ENCODE measurements at places on chromosomes 4 and X.

GRCh38 chrX:76148753-76149152, 24.1 kb upstream of the PBDC1 start:
- peak; percentile 7 for DNase-seq

GRCh38 chrX:65997978-65998717, 41.7 kb downstream of the VSIG4 start:
- no peak for DNase-seq

DNA sequence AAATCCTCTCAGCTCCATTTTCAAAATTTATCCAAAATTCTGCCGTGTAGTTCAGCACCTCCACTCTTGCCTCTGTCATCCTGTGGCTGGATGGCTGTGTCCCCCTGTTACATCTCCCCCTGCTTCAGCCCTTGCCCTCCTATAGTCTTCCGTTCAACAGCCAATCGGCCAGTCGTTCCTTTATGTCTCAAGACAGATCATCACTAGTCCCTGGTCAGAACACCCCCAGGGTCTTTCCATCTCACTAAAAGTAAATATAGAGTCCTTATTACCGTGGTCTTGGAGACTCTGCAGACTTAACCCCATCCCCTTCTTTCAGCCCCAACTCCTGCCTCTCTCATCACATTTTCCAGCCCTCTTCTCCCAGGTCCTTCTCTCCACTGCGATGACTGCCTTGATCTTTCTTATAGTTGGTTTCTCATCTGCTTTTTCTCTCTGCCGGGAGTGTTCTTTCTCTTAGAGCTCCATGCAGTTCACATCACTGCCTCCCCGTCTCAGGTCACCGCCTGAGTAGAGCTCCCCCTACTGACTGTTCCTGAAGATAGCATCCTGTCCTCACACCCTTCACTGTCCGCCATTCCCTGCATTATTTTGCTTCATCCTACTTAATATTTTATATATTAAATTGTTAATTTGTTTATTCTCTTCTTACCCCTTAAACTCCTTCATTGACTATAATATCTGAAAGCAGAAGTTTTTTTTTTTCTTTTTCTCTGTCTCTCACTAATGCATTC, 736.9 kb upstream of the MAGEB2 start:
- DNase-seq = peak; percentile 64

DNA sequence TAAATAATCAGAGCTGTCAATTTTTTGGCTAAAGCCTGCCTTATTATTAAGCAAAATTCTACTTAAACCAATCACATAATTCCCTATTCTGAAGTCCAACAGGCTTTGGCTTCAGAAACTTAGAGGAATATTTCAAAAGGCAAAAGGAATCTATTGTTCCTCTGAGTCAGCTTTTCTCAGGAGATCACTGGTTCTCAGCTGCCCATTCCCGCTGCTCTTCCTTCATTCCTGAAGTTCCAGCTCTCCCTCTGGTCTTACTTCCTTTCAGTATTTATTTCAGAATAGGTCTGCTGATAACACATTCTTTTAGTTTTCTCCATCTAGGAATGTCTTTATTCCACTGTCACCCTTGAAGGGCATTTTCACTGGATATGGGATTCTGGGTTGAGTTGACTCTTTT, 133.7 kb downstream of the SOWAHB start:
- DNase-seq = peak; percentile 20

GRCh38 chr4:56748271-56748670, 67.2 kb upstream of the HOPX start:
- no peak for DNase-seq

DNA sequence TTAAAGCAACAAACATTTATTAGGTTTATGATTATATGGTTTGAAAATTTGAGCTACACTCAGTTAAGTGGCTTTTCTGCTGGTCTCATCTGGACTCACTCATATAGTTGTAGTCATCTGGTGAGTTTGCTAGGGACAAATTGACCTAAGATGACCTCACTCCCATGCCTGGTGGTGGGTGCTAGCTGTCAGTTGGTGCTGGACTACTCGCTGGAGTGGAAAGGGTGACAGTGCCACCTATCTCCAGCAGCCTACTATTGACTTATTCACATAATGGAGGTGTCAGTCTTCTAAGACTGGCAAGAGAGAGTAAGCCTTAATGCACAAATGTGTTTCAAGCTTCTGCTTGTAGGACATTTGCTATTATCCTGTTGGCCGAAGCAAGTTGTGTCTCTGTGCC, 88.2 kb downstream of the TASL start:
- DNase-seq = peak; percentile 6

DNA sequence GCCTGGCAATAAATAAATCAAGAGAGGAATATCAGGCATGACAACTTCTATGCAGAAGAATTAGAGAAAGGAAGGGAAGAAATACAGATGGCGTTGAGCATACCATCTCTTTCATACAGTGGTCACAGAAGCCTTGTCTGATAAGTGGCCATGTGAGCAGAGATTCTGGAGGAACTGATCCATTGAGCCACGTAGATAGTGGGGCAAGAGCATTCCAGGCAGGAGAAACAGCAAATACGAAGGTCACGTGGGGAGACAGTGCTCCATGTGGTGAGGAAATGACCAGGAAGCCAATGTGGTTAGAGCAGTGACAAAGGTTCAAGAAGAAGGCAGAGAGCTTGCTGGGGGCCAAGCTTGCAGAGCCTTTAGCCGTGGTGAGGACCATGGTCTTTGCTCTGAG, 226.7 kb upstream of the NOCT start:
- no peak for DNase-seq

GRCh38 chr4:23060776-23061175, 368.0 kb downstream of the GBA3 start:
- DNase-seq = no peak

DNA sequence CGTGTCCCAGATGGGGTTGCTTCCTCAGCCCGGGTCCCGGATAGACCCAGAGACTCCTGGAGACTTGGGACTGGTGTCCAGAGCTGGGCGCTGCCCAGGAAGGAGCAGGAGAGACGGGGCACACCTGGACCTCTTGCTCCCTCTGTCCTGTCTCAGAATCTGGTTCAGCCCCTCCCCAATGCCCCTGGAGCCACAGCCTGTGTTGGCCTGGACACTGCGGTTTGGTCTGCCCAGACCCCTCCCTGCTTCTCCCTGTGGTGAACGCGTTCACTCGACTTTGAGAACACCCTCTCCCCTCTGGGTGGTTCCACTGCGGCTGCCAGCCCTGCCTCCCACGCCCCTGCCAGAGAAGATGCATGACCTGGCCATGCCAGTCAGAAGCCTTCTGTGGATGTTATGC, 111.1 kb downstream of the HMX1 start:
- DNase-seq = no peak

DNA sequence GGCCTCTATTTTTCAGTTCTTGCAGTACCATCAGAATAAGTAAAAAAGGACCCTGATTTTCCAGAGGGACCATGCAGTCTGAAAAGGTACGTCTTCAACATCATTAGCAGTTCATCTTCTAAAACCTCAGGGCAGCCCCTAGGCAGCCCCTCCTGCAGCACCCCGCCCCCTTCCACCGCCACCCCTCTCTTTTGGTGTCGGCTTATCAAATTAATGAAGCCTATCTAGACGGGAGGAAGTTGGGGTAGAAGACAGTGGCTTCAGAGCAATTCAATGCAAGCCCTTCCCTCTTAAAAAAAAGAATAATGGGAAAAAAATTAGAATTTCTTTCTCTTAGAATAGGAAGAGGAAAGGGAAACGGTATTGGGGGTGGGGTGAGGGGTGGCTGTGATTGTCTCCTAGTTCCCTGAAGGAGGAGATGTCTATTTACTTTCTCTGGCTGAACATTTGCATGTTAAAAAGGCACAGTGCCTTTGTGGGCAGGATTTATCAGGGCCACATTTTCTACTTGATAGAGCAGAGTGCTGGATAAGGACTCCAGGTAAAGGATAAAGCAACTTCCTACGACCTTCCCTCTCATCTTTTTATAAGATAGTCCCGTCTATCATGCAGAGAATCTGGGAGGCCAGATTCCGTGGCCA, 159.4 kb downstream of the MGST2 start:
- peak; percentile 36 for DNase-seq

DNA sequence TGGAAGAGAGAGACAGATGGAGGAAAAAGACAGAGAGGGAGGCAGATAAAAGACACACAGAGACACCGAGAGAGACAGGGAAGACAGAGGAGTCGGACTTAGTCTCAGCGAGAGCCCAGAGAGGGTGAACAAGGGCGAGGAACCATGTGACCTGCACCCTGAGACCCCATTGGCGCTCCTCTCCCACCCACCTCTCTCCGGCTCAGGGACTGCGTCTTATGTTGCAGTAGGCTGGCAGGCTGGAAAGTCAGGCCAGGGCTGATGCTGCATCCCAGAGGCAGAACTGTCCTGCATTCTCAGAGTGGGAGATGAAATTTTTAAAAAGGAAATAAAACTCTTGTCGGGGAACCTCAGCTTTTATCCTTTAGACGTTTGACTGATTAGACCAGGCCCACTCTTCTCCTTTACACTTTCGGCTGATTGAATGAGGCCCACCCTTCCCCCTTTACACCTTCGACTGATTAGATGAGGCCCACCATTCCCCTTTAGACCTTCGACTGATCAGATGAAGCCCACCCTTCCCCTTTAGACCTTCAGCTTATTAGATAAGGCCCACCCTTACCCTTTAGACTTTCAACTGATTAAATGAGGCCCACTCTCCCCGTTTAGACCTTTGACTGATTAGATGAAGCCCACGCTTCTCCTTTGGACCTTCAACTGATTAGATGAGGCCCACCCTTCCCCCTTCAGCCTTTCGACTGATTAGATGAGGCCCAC, 29.5 kb upstream of the IL3RA start:
- peak; percentile 10 for DNase-seq

DNA sequence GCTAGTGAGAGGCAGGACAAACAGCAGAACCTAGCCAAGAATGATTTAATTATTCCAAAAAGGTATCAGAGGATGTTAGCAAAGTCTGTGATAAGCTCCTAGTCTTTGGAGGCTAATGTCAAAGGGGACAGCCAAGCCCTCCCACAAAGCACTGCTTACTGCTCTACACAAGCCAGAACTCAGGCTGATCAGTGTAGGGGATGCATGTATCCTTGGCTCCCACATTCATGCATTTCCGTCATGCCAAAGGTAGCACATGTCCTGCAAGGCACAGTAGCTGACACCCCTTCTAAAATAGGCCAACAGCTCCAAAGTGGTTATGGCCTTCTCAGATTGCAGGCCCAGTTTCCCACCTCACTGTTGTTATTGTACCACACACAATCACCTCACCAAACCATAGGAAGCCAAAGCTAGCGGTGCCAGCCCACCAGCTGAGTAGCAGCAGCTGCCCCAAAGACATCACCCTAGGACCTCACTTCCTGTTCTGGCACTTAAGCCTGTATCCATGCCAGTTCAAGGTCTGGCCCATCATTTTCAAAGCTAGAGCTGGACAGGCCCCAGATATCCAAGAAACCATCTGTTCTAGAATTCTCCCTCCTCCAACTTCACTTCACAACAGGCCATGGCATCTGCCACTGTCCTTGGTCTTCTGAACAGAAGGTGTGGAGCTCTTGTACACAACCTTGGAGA, 40.9 kb downstream of the TSPAN5 start:
- no peak for DNase-seq

- DNase-seq = no peak
Measured at GRCh38 chr4:137768881-137769280, 236.6 kb upstream of the PCDH18 start.

DNA sequence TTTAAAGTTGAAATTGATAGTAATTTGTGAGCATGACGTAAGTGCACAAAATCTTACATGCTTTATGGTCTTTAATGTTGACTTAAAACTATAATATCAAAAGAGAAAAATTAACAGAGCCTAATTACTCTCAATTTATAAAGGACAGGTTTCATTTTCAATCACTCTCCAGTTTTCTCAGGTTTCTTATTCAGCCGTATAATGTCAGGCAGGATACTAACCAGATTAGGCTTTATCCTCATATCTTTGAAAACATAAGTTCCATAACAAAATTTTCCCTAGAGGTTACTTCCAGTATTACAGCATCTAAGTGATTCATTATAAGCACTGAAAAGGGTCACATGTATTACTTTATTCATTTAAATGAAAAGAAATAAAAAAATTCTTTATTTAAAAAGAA, 492.1 kb downstream of the PACRGL start:
- DNase-seq = no peak

DNA sequence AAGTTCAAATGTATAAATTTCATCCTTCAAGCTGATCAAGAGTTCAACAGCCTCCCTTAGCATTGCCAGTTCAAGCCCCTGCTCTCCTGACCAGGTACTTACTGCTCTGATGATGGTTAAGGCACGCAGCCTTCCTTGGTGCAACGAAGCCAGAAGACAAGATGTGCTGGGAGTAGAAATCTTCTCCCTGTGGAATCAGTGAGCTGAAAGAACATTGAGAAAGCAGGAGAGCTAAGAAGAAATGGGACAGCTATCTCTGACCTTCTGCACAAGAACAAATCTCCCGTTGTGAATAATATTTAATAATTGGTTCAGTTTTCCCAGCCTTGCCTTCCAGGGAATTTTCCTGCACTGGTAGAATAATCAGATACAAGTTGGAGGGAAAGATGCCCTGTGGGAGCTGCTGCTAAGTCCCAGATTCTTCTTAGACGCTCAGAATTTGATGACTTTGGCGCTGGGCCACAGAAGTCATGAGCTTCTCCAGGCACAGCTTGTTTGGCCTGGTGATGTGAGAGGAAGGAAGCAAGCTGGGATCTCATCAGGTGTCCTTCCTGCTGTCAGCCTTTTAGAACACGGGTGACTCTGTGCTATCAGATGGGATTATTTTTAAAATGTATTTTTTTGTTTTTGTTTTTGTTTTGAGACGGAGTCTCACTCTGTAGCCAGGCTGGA, 77.8 kb downstream of the CD38 start:
- no peak for DNase-seq

- DNase-seq = no peak
Measured at GRCh38 chr4:71211748-71212147, 127.1 kb upstream of the SLC4A4 start.

GRCh38 chr4:188423039-188423438, 283.8 kb downstream of the TRIML1 start:
- DNase-seq = no peak

- no peak for DNase-seq
Measured at GRCh38 chrX:112367065-112367464, 284.5 kb upstream of the TRPC5 start.

- no peak for DNase-seq
Measured at GRCh38 chr4:10158333-10158942, 41.8 kb upstream of the WDR1 start.

GRCh38 chr4:139018971-139019758, 3.6 kb downstream of the NOCT start:
- no peak for DNase-seq

GRCh38 chr4:37685161-37685822, 884 bp downstream of the RELL1 start:
- peak; percentile 16 for DNase-seq

- no peak for DNase-seq
Measured at GRCh38 chr4:20091781-20092180, 159.9 kb upstream of the SLIT2 start.

GRCh38 chrX:48897157-48897624, 377 bp downstream of the TIMM17B start:
- peak; percentile 92 for DNase-seq
